Fibroblast of skin of left biceps (primary cell): ENCODE measurements at places on chromosomes 7 and 10.

DNA sequence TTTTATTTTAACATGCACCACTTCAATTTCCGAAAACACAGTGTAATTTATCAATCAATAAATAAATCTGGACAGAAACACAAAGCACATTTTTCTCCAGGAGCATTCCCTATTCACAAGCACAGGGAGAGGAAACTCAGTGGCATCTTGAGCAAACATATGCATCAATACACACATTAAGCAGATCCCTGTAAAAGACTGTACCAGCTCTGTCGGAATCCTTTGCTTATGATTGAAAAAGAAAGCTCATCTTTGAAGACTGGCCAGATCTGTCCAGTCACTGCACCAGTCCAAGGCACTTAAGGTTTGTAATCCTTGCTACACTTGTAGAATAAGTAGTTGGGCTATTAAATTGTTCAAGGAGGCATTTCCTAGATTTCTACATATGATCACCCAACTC lies 343.9 kb downstream of the BMPER start:
- DNase-seq = no peak

GRCh38 chr7:143487566-143487965 lies 9.9 kb downstream of the TAS2R41 start:
- no peak for DNase-seq

- DNase-seq = no peak
Observed at GRCh38 chr10:28721318-28721951, 44.1 kb downstream of the BAMBI start.

DNA sequence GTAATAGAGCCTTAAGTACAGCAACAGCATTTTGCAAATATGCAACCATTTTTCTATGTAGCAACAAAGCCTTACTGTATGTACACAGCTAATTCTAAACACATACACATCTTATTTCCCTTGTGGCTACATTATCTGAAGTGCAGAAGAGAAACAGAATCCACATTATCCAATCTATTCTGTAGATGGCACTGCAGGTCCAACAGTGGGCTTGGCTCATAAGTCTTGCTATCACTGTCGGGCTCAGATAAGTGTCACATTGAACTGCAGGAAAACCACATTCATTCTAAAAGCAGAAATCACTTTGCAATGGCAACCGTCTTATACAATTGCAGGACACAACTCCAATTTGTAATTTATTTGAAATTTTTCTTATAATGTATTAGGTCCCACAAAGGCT lies 109.8 kb upstream of the NOBOX start:
- no peak for DNase-seq

DNA sequence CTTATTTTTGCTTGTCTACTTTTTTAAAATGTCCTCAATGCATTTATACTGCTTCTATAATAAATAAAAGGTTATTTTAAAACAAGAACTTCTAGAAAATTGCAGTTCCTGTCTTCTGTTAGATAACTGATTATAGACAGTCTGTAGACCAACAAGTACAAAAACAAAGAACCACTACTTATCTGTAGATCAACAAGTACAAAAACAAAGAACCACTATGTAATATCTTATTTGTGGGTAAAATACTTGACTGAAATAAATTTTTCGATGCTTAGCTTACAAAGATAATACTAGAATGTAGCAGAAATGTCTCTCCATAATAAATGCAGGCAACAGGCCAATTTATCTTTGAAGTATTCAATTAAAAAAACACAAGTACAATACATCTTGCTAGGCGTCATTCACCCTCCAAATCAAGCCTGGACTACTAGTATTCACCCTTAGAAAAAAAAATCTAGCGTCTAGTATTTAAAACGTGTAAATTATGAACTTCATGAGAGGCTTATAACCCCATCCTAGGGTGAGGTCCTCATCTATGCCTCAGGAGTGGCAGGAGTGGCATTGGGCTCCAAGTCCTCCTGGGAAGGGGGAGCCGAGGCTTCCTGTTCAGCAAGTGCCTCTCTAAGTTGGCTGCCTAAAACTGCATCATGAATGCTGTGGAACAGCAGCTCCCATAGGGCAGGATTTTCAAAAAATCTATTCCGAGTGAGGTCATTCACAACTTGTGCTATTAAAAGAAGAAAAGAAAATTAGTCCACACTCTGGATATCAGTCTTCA lies 26.6 kb downstream of the PSMC2 start:
- DNase-seq = no peak

DNA sequence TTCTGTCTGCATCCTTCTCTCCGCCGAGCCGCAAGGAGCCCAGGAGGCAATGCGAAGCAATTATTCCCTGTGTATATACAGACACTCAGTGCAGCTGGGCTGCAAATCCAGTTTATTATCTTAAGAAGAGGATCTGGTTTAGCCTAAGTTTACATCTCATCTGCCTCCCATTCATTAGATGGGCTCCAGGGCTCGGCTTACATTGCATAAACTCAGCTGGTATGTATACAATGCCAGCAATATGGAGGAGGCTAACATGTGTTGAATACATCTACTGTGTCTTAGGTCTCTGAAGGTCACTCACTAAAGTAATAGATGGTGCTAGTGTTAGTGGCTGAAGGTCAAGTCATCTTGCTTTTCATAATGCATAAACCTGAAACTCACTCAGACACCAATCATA lies 996.8 kb downstream of the KCNMA1 start:
- DNase-seq = no peak

DNA sequence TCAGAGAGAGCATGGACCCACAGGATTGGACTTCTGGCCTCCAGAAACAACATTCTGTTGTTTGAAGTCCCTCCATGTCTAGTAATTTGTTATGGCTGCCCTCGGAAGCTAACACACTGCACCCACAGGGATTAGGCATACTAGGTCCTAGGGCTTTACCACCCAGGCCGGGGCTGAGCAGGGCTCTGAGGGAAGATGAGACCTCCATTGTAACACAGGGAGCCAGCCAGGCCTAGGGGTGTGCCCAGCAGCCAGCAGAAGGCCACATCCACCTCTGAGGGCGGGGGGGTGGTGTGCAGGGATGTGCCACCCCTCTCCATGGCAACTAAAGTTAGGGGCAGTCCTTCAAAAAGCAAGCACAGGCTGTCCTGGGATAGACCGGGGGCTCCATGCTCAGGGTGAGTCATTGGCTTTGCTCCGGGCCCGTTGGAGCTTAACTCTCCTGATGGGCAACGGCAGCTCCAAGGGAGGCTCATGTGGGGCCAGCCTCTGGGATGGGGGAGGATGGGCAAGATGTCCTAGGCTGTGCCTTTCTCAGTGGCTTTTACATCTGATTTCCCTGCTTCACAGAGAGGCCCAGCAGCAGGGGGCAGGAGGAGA lies 96.6 kb upstream of the GPR26 start:
- no peak for DNase-seq

- DNase-seq = no peak
Observed at GRCh38 chr10:60798031-60798430, 19.8 kb downstream of the CDK1 start.

- no peak for DNase-seq
Observed at GRCh38 chr7:143494622-143495021, 16.9 kb downstream of the TAS2R41 start.

DNA sequence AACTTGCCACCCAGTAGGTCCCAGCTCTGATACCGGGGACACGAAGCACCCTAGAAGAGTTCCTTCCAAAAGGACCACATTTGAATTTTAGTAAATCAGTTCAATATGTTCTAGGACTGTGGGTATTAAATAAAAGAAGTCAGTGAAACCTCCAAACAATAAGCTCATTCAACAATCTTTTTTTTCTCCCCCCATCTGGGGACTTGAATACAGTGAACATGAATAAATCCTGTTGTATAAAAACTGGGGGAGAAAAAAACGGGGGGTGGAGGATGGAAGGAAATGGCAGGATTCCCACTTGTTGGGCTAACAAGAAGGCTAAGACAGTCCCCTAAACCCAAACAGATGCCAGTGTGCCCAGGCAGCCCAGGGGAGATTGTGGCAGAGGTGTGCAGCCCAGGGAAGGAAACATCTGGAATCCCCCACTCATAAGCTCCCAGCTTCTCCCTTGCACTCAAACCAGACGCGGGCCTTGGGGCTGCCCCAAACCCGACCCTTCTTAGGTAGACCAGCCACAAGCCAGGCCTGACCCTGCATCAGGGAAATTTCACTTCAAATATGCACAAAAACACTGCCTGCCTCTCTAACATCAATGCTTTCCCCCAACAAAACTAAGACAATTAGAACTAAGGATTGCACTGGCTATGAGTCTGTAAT lies 8.8 kb downstream of the AFAP1L2 start:
- DNase-seq = no peak
